Upper lobe of right lung (tissue), 1 donor: ENCODE measurements at places on chromosomes 12 and 14. TPM values are rescaled to one million over a fixed set of nuclear protein-coding genes. Genes with fewer than 3 reads are reported as not detected.

DNA sequence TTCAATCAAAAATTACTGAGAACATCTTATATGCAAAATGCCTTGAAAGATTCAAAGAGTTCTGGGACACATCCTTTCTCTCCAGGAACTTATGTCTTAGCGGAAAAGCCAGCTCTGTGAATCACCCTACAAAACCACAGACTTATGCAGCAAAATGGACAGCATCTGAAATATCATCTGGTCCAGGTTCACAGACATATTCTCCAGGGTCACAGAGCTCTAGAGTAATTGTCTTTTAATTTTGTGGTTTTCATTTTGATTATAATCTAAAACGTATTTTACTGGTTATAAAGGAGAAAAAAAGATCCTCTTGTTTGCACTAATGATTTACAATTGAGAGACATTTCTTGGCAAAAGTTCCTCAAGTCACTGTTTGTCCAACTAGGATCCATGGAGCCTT, 246.2 kb downstream of the MSRB3 start:
- no peaks in the 10 kb centered on the region for H3K36me3 ChIP-seq
- no peak overlapping the region for H3K27ac ChIP-seq
- no peak overlapping the region for H3K4me3 ChIP-seq
- H3K4me1 ChIP-seq, result no peaks in the 10 kb centered on the region
- DNase-seq, result no peak

GRCh38 chr14:67539116-67539515, 6.0 kb downstream of the PLEKHH1 start:
- DNase-seq, result no peak
- H3K4me3 ChIP-seq, result no peak overlapping the region
- no peaks in the 10 kb centered on the region for H3K36me3 ChIP-seq
- H3K27me3 ChIP-seq, result peaks cover 8% of the 10 kb centered on the region

DNA sequence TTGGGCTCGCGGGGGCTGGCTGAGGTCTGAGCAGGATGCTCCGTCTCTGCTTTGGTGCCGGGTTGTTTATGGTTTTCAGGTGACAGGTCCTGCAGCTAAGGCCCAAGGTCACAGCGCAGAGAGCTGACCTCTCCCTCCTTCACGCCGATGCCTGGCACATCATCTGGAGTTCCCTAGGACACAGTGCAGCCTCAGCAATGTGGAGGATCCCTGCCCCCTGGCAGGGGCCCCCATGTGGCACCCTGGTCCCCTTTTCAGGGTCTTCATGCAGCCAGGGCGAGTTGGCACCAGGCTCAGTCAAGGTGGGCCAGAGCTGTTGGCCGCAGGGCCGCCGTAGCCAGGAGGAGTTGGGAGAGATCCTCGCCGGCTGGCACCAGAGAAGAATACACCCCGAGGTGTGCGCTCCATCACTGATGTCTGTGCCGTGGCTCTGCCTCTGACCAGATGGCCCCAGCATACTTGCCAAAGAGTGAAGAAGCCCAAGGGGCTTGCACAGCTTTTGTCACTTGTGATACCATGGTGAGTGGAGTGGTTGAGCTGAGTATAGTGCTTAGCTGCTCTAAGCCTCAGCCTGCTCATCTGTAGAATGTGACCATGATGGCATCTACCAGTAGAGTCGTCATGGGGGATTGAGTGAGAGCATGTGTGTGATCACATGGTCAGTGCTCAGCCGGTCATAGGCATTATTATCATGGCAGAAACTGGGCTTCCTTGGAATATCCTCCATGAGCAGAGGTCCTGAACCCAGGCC, 11.0 kb downstream of the TPCN1 start:
- no peak for DNase-seq
- no peaks in the 10 kb centered on the region for H3K27me3 ChIP-seq
- peak overlapping the region; percentile 49 for H3K27ac ChIP-seq
- H3K36me3 ChIP-seq, result peaks cover 60% of the 10 kb centered on the region
- no peak overlapping the region for H3K4me3 ChIP-seq

DNA sequence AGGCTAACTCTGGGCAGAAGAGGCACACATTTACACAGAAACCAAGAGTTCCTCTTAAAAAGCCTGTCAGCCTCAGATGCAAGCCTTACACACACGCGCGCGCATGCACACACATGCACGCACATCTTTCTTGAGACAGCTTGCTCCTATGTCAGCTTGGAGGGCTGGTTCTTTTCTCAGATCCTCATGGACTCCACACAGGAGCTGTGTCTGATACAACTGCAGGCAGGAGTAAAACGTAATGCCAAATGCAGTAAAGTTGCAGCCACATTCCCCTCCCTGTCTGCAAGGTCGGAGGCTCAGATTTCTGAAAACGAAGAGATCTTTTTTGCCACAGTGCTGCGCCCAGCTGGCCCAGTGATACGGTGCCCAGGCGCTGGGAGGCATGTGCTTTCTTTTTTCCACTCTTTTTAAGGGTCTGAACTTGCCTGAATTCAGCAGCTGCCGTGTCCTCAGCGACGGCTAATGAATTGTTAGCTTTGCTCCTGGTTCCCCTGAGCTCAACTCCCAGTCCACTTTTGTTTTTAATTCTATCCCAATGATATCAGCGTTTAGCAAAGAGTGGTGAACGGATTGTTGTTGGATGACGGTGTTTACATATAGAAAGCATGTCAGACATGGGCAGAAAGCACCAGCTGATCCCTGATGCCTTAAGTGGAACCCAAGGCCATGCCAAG, 72.9 kb upstream of the FOXN3 start:
- no peaks in the 10 kb centered on the region for H3K36me3 ChIP-seq
- H3K4me3 ChIP-seq, result no peak overlapping the region
- DNase-seq, result no peak
- no peaks in the 10 kb centered on the region for H3K27me3 ChIP-seq
- no peaks in the 10 kb centered on the region for H3K4me1 ChIP-seq
- no peak overlapping the region for H3K27ac ChIP-seq

DNA sequence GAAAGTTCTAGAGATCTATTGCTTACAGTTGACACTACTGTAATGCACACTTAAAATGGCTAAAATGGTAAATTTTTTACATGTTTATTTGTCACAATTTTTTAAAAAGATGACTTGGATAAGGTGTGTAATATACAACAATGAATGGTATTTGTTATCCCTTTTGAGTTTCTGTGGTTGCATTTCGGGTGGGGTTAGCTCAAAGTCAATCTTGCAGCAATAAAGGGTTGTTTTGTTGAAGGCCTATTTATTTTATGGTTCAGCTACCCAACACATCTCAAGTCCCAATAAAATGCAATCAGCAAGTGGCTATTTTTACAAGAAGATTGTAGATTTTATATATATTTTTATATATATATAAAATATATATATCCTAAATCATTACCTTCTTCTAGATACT, 22.1 kb downstream of the SNRPF start:
- DNase-seq, result no peak
- H3K27ac ChIP-seq, result no peak overlapping the region
- no peaks in the 10 kb centered on the region for H3K36me3 ChIP-seq
- H3K4me3 ChIP-seq, result no peak overlapping the region
- H3K4me1 ChIP-seq, result no peaks in the 10 kb centered on the region

- H3K4me3 ChIP-seq, result no peak overlapping the region
- H3K4me1 ChIP-seq, result peaks cover 8% of the 10 kb centered on the region
- H3K27ac ChIP-seq, result no peak overlapping the region
- H3K36me3 ChIP-seq, result no peaks in the 10 kb centered on the region
Observed at GRCh38 chr12:3229577-3229976, 152.4 kb downstream of the TSPAN9 start.

- peaks cover 63% of the 10 kb centered on the region for H3K4me1 ChIP-seq
- no peak overlapping the region for H3K4me3 ChIP-seq
- no peaks in the 10 kb centered on the region for H3K27me3 ChIP-seq
- peak; percentile 91 for DNase-seq
Observed at GRCh38 chr14:99575043-99576023, 28.7 kb downstream of the CCDC85C start.

AQP6 gene
- total RNA-seq, result 0.35 TPM

CRIP1 gene
- total RNA-seq, result 96.2 TPM

PLCZ1 gene
- not detected for total RNA-seq

CCDC197 gene
- total RNA-seq, result not detected

SLC7A7 gene
- 84.4 TPM for total RNA-seq

MUCL1 gene
- not detected for total RNA-seq

LACRT gene
- total RNA-seq, result not detected
